Articular chondrocyte of knee joint (primary cell): ENCODE measurements at places on chromosomes 13 and 19. TPM values are rescaled to one million over a fixed set of nuclear protein-coding genes. Genes with fewer than 3 reads are reported as not detected.

ZFP36 gene
- total RNA-seq, result 14.2 and 24.2 TPM in 2 replicates

EXOC3L2 gene
- total RNA-seq, result under 0.01 TPM in 1 of 2 replicates, not detected in the other

CEBPG gene
- total RNA-seq, result 20.6 and 26.9 TPM in 2 replicates

MISP gene
- total RNA-seq, result 0.22 and 0.26 TPM in 2 replicates

ANGPTL4 gene
- 10.3 and 15.3 TPM in 2 replicates for total RNA-seq

SCEL gene
- total RNA-seq, result not detected in 2 replicates

SHANK1 gene
- total RNA-seq, result 0.52 and 1.2 TPM in 2 replicates

SLC10A2 gene
- total RNA-seq, result not detected in 2 replicates

GPR12 gene
- total RNA-seq, result not detected in 2 replicates

ZNF709 gene
- total RNA-seq, result 5.5 and 7.7 TPM in 2 replicates

TTYH1 gene
- not detected in 2 replicates for total RNA-seq

RPL21 gene
- 863 and 864 TPM in 2 replicates for total RNA-seq

CEACAM21 gene
- total RNA-seq, result not detected in 2 replicates

IRGC gene
- total RNA-seq, result not detected in 2 replicates

TPM4 gene
- total RNA-seq, result 1,189 and 1,287 TPM in 2 replicates

SMIM44 gene
- not detected in 2 replicates for total RNA-seq

NLRP13 gene
- total RNA-seq, result not detected in 2 replicates

LRP3 gene
- 30.6 and 31.0 TPM in 2 replicates for total RNA-seq

POP4 gene
- total RNA-seq, result 72.5 and 75.9 TPM in 2 replicates

MISP3 gene
- 0.22 and 0.26 TPM in 2 replicates for total RNA-seq

FAM32A gene
- 114 and 117 TPM in 2 replicates for total RNA-seq

FCHO1 gene
- total RNA-seq, result 0.39 and 0.43 TPM in 2 replicates

ZNF835 gene
- total RNA-seq, result 0.39 and 1.7 TPM in 2 replicates

ZMYM5 gene
- total RNA-seq, result 26.7 and 27.4 TPM in 2 replicates

RUBCNL gene
- 11.1 and 17.6 TPM in 2 replicates for total RNA-seq

RNF225 gene
- 0.13 TPM in 1 of 2 replicates, not detected in the other for total RNA-seq

ZNF383 gene
- 8.4 and 11.1 TPM in 2 replicates for total RNA-seq

TMEM145 gene
- not detected in 2 replicates for total RNA-seq

SMAD9 gene
- total RNA-seq, result 24.2 and 30.6 TPM in 2 replicates

KCNC3 gene
- total RNA-seq, result 0.13 TPM in 1 of 2 replicates, not detected in the other

NKPD1 gene
- under 0.01 TPM in 1 of 2 replicates, not detected in the other for total RNA-seq

MBD3L2 gene
- not detected in 2 replicates for total RNA-seq

ZNF536 gene
- total RNA-seq, result not detected in 2 replicates

ZNF223 gene
- 6.4 and 7.1 TPM in 2 replicates for total RNA-seq

ZNF91 gene
- total RNA-seq, result 27.8 and 34.5 TPM in 2 replicates

CLC gene
- total RNA-seq, result not detected in 2 replicates

TLE6 gene
- 2.7 and 2.8 TPM in 2 replicates for total RNA-seq

TRPC4 gene
- under 0.01 TPM in 1 of 2 replicates, not detected in the other for total RNA-seq

SYT5 gene
- total RNA-seq, result not detected in 2 replicates

DHDH gene
- 0.13 and 0.32 TPM in 2 replicates for total RNA-seq

PRKD2 gene
- 10.2 and 11.1 TPM in 2 replicates for total RNA-seq

GPR108 gene
- 45.1 and 45.2 TPM in 2 replicates for total RNA-seq

NLRP12 gene
- not detected in 2 replicates for total RNA-seq

CYP4F2 gene
- not detected in 2 replicates for total RNA-seq

ZBTB32 gene
- not detected in 2 replicates for total RNA-seq

DOCK9 gene
- 32.1 and 53.7 TPM in 2 replicates for total RNA-seq

CRX gene
- total RNA-seq, result not detected in 2 replicates

PEX11G gene
- total RNA-seq, result 1.7 and 2.9 TPM in 2 replicates
